ENCODE measurements at places on chromosomes 16 and 17.

DNA sequence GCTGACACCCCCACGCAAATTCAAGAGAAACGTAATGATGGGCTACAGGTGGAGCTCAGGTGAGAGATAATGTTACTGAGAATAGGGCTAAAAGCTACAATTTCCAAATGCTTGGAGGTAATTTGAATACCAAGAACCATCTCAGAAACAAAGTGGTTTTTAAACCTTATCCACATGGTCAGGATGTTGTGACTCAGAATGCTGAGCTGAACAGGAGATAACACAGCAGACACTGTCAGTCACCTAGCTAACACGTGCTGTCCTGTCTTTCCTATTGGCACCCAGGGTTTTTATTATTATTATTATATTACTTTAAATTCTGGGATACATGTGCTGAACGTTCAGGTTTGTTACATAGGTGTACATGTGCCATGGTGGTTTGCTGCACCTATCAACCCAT, 233.0 kb upstream of the MAF start:
- no peaks in the 10 kb centered on the region for H3K4me1 ChIP-seq
- H3K27me3 ChIP-seq, result no peaks in the 10 kb centered on the region
- no peak for DNase-seq
- H3K27ac ChIP-seq, result no peak overlapping the region
- H3K36me3 ChIP-seq, result no peaks in the 10 kb centered on the region
- H3K4me3 ChIP-seq, result no peak overlapping the region

- no peaks in the 10 kb centered on the region for H3K4me1 ChIP-seq
- no peaks in the 10 kb centered on the region for H3K27me3 ChIP-seq
- H3K4me3 ChIP-seq, result no peak overlapping the region
- no peak overlapping the region for H3K27ac ChIP-seq
Measured at GRCh38 chr16:9868606-9869149, 313.6 kb downstream of the GRIN2A start.

GRCh38 chr17:13698832-13699231, 97.1 kb upstream of the HS3ST3A1 start:
- H3K27me3 ChIP-seq, result peaks cover 8% of the 10 kb centered on the region
- H3K4me3 ChIP-seq, result no peak overlapping the region
- H3K4me1 ChIP-seq, result no peaks in the 10 kb centered on the region
- H3K36me3 ChIP-seq, result no peaks in the 10 kb centered on the region
- H3K27ac ChIP-seq, result no peak overlapping the region
- no peak for DNase-seq

- no peaks in the 10 kb centered on the region for H3K4me1 ChIP-seq
- H3K27me3 ChIP-seq, result peaks cover 3% of the 10 kb centered on the region
- H3K36me3 ChIP-seq, result no peaks in the 10 kb centered on the region
- no peak overlapping the region for H3K27ac ChIP-seq
Measured at GRCh38 chr16:26129997-26130396, 438.2 kb downstream of the HS3ST4 start.

DNA sequence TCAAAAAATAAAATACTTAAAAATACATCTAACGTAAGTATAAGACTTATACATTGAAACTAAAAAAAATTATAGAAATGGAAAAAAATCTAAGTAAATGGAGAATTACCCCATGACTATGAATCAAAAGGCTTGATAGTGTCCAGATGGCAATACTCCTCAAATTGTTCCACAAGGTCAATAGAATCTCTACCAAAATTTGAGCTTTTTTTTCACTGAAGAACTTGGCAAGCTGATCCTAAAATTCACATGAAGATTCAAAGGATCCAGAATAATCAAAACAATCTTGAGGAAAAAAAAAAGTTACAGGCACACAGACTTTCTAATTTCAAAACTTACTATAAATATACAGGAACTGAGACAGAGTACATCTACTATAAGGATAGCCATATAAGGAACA, 448.4 kb upstream of the CDH11 start:
- no peak overlapping the region for H3K27ac ChIP-seq
- H3K4me3 ChIP-seq, result no peak overlapping the region
- no peaks in the 10 kb centered on the region for H3K4me1 ChIP-seq

GRCh38 chr16:12721841-12722421, 81.8 kb downstream of the CPPED1 start:
- H3K4me1 ChIP-seq, result no peaks in the 10 kb centered on the region
- H3K27ac ChIP-seq, result no peak overlapping the region
- peaks cover 12% of the 10 kb centered on the region for H3K36me3 ChIP-seq
- no peak overlapping the region for H3K4me3 ChIP-seq
- H3K27me3 ChIP-seq, result no peaks in the 10 kb centered on the region
- no peak for DNase-seq

GRCh38 chr16:72012607-72013006, 4.1 kb downstream of the DHODH start:
- H3K36me3 ChIP-seq, result peaks cover 8% of the 10 kb centered on the region
- no peak overlapping the region for H3K4me3 ChIP-seq
- H3K27me3 ChIP-seq, result no peaks in the 10 kb centered on the region
- no peak for DNase-seq

DNA sequence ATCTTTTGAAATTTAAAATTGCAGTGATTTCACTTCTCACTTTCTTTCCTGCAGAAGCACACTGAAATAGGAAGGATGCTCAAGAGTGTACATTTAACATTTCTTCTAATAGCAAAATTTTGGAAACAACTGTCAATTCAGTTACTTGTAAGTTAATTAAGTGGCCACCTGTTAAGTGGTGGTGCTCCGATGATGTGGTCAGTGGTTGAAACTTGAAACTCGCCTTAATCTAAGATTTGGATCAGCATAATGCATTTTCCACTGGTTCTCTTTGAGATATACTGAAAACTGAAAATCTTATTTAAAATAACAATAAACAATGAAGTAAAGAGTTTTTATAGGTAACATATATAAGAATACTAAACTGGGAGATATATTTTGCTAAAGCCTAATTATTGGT, 7.0 kb upstream of the MYH8 start:
- H3K4me3 ChIP-seq, result no peak overlapping the region
- no peaks in the 10 kb centered on the region for H3K36me3 ChIP-seq
- H3K27me3 ChIP-seq, result no peaks in the 10 kb centered on the region
- H3K27ac ChIP-seq, result no peak overlapping the region
- no peaks in the 10 kb centered on the region for H3K4me1 ChIP-seq
- DNase-seq, result no peak

DNA sequence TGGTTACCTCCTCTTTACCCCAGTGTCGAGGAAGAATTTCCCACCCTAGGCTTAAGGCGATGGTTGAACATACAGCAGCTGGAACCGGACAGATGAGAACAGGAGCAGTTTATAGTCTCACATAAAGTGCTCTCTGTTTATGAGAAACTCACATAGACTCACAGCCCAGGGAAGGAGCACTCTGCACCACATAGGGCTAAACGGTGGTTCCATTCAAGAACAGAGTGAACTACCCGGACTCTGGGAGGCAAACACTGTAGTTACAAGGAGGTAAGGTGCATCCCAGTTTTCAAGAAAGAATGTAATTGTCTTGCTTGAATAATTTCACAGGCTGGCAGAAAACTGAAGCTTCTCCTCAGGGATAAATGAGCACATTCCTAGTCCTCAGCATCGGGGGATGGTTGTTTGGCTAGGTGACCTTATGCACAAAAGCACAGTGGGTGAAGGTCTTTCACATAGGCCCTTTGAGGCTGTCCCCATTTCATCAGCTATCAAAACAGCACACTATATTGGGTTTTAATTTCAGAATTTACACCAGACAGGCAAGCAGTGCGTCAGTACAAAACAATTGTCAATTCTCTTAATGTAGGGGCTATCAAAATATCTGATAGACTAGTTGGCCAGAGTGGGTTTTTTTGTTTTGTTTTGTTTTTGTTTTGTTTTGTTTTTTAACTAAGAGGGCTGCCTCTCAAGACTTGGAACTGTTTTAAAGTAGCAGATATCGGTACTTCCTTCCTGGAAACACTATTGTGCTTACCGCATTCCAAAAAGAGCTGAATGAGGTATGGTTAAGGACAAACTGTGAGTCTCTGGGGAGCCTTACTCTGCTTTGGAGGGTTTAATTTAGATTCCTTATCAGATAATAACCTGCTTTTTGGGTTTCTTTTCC, 918.1 kb upstream of the CDH8 start:
- no peaks in the 10 kb centered on the region for H3K4me1 ChIP-seq
- H3K36me3 ChIP-seq, result no peaks in the 10 kb centered on the region
- no peak for DNase-seq
- no peaks in the 10 kb centered on the region for H3K27me3 ChIP-seq
- no peak overlapping the region for H3K27ac ChIP-seq

DNA sequence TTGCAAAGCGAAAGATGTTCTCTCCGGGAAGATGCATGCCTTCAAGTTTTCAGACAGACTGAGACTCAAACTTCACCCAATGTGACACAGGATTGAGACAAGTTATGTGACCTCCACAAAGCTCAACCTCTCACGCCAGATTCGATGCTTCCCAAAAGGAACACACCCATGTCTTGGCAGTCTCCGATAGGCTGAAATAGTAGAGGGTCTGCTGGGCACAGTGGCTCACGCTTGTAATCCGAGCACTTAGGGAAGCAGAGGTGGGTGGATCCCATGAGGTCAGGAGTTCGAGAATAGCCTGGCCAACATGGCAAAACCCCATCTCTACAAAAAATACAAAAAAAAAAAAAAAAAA, 22.1 kb downstream of the ZFHX3 start:
- no peaks in the 10 kb centered on the region for H3K36me3 ChIP-seq
- no peaks in the 10 kb centered on the region for H3K4me1 ChIP-seq
- no peak overlapping the region for H3K27ac ChIP-seq

DNA sequence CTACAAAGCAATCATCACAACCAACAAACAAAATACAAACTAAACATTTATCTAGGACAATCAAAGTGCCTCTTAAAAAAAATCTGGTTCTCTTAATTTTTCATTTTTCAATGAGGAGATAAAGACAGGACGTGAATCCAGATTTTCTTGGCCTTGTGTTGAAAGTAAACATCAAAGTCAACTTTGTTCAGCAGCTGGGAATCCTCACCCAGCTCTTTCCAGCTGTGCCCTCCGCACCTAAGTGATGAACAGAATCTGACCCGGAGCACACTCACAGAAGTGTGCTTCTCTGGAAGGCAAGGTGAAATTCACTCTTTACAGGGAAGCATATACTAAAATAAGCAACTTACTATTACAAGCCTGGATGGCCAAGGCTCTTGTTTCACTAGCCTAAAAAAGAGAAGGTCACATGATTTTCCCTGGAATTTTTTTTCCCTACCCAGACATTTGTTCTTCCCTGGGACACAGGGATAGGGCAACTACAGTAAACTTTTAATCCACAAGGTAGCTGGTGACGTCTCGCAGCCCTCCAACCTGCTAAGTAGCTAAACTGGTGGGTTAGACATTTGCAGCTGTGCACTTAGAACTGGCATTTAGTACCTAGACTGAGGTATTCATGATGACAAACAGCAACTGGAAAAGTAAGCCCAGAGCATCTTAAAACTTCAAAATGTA, 3.2 kb downstream of the WIPI1 start:
- peaks cover 4% of the 10 kb centered on the region for H3K27me3 ChIP-seq
- no peak overlapping the region for H3K27ac ChIP-seq
- no peak overlapping the region for H3K4me3 ChIP-seq
- DNase-seq, result no peak
- H3K4me1 ChIP-seq, result peaks cover 47% of the 10 kb centered on the region
- H3K36me3 ChIP-seq, result peaks cover 43% of the 10 kb centered on the region

DNA sequence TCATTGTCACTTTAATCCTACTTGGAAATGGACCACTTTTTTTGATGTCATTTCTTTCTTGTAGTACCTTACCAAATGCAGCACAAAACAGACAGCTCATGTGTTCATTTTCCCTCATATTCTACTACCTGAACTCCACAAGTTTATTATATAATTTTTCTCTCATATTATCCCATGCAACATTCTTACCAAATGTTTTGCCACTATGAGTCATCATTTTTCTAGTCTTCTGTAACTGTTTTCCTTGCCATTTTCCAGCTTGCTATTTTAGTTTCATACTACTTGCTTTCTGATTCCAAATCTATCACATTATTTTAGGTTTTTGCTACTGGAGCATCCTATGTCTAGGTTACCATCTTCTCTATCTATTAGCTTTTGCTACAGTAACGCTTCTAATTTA, 332.7 kb downstream of the ZFHX3 start:
- H3K27ac ChIP-seq, result no peak overlapping the region
- no peaks in the 10 kb centered on the region for H3K27me3 ChIP-seq
- H3K36me3 ChIP-seq, result no peaks in the 10 kb centered on the region
- H3K4me3 ChIP-seq, result no peak overlapping the region

DNA sequence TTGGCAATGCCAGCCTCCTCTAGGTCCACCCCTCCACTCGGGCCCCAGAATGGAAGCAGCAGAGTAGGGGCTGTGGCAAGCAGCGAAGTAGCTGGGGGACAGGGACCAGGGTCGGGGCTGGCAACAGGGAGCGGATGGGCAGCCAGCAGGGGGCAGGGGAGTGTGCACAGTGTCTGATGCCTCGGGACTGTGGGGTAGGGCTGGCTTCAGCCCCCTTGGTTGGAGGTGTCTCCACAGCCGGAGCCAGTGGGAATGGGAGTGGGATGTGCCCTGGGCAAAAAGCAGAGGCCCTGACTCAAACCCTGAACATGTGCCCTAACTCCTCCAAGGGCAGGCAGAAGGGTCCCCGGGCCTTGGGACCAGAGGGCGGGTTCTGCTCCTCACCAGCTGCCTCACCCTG, 18.5 kb upstream of the ARHGAP27 start:
- H3K36me3 ChIP-seq, result peaks cover 31% of the 10 kb centered on the region
- no peak overlapping the region for H3K4me3 ChIP-seq
- DNase-seq, result no peak
- no peaks in the 10 kb centered on the region for H3K27me3 ChIP-seq
- H3K4me1 ChIP-seq, result peaks cover 15% of the 10 kb centered on the region

- peaks cover 50% of the 10 kb centered on the region for H3K36me3 ChIP-seq
- DNase-seq, result peak; percentile 80
- peak overlapping the region; percentile 93 for H3K27ac ChIP-seq
- peaks cover 58% of the 10 kb centered on the region for H3K4me1 ChIP-seq
- H3K27me3 ChIP-seq, result no peaks in the 10 kb centered on the region
- peak overlapping the region; percentile 39 for H3K4me3 ChIP-seq
Measured at GRCh38 chr17:80743181-80743771, 198.6 kb downstream of the RPTOR start.

GRCh38 chr16:53672461-53672860, 31.2 kb downstream of the RPGRIP1L start:
- no peaks in the 10 kb centered on the region for H3K36me3 ChIP-seq
- no peaks in the 10 kb centered on the region for H3K27me3 ChIP-seq
- H3K4me1 ChIP-seq, result no peaks in the 10 kb centered on the region
- H3K4me3 ChIP-seq, result no peak overlapping the region
- no peak overlapping the region for H3K27ac ChIP-seq

DNA sequence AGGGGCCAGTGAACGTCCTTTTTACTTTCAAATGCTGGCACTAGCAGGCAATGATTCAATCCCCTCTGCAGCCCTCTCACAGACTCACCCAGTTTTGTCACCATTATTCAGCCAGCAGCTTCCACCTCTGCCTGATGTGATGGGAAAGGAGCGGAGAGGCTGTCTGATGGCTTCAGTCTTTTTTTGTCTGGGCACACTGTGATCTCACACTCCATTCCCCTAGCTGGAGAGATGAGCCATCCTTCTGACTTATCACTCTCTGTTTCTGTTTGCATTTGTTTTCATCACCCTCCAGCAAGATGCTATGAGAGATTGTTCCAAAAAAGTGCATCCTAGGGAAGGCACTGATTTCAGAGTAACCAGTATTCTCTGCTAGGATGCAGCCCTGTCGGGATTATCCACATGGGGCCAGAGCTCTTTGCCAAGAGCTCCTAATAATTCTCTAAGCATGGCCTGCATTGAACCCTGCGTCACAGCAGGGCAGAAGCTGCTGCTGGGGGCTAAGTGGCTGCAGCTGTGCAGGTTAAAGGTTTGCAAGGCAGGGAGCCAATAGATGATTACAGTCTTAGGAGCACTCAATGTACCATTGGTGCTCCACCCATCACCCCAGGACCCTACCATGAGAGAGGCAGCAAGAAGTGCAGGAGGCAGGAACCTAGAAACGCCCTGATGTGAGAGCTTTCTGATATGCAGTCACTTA, 236.1 kb upstream of the C16orf82 start:
- peaks cover 5% of the 10 kb centered on the region for H3K27me3 ChIP-seq
- H3K4me1 ChIP-seq, result no peaks in the 10 kb centered on the region
- H3K27ac ChIP-seq, result no peak overlapping the region

All from activated naive CD4-positive, alpha-beta T cell treated with anti-CD3 and anti-CD28 coated beads, Interleukin-2, amount 10 ng/mL, durations not matched to agents 7 days and 5 days (primary cell).